ENCODE measurements at places on chromosomes 3 and 15.

DNA sequence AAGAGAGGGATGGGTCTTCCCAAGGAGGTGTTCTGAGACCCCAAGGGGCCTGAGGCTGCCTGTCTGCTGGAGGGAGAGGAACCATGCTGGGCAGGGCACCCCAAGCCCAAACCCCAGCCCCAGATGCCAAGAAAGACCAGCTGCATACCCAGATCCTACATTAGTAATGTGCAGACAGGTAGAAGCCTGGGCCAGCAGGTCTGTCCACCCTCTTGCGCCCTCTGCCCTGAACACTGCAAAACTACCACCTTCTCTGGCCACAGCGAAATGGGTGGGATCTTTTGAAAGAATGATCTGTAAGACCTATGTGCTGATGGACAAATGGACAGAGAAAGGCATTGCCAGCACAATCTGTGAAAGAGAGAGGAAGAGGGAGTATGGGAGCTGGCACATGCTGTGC, 283.2 kb downstream of the EPHB1 start:
- no peak for DNase-seq

- DNase-seq, result no peak
Observed at GRCh38 chr3:72318504-72319193, 529.6 kb downstream of the SHQ1 start.

DNA sequence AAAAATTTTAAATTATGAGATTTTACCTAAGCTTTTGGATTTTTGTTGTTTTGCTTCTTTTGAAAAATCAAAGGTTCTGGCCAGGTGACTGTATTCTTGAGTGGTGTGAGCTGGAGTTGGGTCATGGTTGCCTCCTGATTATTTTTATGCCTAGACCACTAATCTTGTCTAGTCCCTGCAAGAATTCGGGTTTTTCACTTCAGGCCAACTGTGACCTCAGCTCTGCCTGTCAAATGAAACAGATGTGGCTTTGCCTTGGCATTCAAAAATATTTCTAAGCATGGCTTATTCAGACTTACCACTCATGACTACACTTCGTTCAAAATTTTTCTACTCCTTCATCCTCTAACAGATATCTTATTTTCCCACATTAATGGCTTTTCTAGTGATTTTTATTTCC, 25.4 kb upstream of the CDV3 start:
- no peak for DNase-seq

DNA sequence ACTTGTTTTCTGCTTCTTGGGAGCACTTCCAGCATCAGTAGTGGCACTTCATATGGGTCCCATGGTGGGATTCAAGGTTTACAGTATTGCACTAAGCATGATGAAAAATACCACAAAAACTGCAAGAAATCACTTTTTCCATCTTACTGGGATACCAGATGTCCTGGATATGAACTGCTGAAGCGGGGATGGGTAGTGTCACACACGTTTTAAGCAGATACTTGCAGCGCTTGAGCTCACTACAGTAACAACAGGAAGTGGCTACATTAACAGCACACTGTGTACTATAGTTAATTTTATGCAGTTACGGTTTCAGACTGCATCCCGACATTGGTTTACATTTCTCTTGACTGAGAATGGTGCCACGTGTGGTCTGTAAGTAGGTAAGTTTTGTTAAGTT, 3.5 kb upstream of the ISG20 start:
- no peak for DNase-seq

DNA sequence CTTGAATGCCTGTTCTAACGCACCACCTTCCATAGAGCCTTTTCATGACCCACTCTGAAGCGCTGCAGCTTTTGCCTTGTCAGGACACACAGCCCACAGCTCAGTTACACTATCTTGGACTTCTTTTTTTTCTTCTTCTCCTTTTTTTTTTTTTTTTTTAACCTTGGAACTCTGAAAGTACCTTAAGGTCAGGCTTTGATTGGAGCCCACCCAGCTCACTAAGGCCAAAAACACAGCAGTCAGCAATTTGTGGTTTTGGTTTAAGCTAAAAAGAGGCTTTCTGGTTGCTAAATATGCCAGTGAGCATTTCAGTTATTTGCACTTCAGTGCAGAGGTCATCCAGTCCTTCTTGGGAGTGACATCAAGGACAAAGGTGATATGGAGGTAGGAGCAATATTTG, 1.7 kb downstream of the SLC25A20 start:
- no peak for DNase-seq

DNA sequence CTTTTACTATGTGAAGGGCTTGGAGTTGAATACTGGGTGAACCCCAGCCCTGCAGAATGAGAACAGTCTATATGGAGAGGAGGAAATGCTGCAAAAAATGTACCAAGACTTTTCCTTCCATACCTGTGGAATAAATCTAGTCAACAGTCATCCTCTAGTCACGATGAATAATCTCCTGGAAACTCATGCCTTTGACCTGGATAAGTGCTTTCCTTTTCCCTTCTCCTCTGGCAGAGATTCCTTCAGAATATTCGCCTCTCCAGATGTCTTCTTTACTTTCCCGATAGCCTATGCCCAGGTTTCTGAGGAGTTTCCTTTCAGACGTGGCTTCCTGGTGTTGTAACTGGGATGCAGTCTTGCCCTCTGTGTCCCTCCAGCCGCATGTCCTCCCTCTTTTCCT, 28.1 kb downstream of the CCNL1 start:
- DNase-seq, result no peak

DNA sequence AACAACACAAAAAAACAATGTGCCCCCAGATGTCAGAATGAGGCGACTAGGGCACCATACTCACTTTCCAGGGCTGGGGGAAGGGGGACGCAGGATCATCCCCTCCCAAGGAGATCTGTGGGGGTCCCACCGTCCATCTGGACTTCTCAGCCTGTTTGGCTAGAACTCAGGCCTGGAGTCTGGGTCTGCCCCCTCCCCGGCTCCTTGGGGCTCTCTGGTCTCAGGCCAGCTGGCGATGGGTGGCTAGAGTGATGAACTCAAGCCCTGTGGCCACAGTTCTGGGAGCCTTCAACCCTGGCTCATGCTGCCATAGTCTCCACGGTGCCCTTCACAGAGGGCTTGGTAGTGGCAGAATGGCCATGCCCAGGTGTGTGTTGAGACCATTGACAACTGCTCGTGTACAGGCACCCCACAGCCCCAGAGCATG, 13.6 kb downstream of the ZBTB47 start:
- no peak for DNase-seq

DNA sequence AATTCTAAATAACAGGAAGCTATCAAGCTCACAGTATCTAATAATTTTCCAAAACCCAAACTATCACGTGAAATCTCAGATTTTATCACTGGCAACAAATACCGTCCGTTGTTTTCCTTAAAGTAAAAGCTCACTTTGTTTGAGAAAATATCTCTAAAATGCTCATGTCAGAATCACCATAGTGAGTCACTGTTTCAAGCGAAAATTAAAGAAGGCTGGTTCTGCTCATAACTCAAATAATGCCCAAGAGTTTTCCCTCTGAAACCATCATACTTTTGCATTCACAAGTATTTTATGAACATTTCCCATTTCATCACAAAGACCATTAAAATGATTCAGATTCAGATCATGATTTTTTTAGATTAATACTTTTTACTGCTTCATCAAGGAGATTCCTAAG, 50.6 kb downstream of the TBL1XR1 start:
- DNase-seq, result no peak

DNA sequence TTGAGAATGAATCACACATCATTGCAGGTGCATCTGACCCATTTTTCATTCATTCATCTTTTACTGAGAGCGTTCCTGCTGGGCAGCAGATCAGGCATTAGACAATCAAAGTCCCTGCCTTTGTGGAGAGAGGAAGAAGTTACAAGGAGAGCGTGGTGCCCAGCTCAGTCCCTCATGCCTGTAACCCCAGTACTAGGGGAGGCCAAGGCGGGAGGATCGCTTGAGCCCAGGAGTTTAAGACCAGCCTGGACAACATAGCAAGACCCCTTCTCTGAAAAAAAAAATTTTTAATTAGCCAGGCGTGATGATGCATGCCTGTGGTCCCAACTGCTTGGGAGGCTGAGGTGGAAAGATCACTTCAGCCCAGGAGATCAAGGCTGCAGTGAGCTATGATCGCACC, 35.0 kb upstream of the MEX3B start:
- DNase-seq, result no peak

- no peak for DNase-seq
Observed at GRCh38 chr15:77591968-77592613, 40.6 kb downstream of the LINGO1 start.

- DNase-seq, result no peak
Observed at GRCh38 chr3:130905551-130905950, 11.7 kb downstream of the ATP2C1 start.

DNA sequence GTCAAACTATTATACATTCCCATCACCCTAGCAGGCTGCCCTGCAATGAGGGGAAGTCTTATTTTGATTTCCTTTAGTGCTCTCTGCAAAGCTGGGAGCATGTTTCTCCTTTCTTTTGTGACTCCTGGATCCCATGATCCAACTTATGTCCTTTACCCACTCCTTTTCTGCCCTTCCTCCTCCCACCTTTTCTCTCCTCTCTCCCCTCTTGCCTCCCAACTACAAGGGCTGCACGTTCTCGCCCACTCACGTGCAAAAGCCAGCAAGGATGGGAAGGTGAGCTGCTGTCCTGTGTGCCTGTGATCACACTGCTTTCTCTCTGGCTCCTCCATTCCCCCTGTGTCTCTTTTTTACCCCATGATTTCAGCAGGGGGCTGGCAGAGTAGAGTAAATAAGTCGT, 6.1 kb downstream of the VIPR1 start:
- no peak for DNase-seq

DNA sequence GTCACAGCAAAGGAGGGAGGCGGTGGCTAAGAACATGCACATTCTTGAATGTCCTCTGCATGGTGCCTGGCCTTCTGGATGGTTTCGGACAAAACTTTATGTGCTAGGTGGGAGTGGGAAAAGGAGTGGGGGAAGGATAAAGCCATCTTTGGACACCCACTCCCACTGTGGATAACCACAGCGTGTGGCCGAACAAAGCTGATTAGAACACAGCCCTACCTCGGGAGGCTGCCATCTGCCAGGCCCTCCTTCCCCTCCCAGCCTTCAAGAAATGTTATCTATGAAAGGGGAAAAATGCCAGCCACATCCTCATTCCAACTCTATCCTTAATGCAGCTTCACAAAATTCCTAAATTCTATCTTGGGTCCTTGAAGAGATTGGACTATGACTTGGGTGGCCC, 18.8 kb downstream of the AMOTL2 start:
- no peak for DNase-seq

- DNase-seq, result no peak
Observed at GRCh38 chr3:100759950-100760349, 50.7 kb downstream of the TFG start.

- DNase-seq, result no peak
Observed at GRCh38 chr3:362681-363338, 166.2 kb downstream of the CHL1 start.

GRCh38 chr3:35946121-35946853, 307.0 kb downstream of the ARPP21 start:
- no peak for DNase-seq

- DNase-seq, result no peak
Observed at GRCh38 chr3:31065765-31066164, 171.3 kb upstream of the GADL1 start.

GRCh38 chr3:100155128-100155527, 40.8 kb upstream of the FILIP1L start:
- no peak for DNase-seq

DNA sequence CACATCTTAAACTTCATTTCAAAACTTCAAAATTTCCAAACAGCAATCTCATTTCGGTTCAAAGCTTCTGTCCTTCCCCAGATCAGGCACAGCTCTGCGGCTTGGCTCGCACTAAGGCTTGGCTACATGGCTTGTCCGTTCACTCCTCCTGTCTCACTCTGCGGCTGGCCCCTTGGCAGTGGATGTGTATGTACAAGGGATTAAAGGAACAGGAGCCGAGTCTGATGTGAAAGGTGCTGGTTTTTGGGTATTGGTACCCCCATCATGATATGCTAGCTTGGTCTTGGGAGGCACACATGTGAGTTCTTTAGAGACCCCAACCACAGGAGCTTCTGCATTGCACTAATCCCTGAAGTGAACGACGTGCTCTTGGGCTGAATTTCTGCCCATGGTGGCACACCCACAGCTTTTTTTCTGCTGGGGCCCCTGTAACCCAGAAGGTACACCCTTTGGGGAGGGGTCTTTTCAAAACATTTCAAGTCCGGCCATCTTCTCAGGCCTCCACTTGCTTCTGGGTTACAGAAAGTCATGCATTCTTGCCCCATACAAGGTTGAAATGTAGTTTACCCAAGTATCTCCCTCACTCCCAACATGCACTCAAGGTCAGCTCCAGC, 12.6 kb downstream of the TM6SF1 start:
- no peak for DNase-seq

- DNase-seq, result no peak
Observed at GRCh38 chr3:194472290-194472920, 14.4 kb downstream of the ATP13A3 start.

GRCh38 chr3:47425383-47425778, 44.6 kb downstream of the PTPN23 start:
- DNase-seq, result no peak

DNA sequence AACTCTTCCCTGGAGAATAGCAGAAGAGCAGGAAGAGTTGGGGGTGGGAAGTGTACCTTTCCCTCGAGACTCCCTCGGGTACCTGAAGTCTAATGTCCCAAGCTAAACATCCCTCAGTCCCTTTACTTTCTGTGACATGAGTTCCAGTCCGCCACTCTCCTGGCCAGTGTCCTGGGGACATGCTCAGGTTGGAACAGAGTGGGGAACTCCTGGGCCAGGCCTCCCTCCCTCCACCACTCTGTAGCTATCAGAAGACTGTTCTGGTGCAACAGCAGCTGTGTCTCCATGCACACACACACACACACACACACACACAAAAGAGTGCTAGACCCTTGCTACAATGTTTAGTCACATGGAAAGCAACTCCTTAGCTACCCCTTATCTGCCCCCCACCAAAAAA, 155.0 kb upstream of the HES1 start:
- no peak for DNase-seq

GRCh38 chr3:177162742-177163141, 34.5 kb downstream of the TBL1XR1 start:
- no peak for DNase-seq

DNA sequence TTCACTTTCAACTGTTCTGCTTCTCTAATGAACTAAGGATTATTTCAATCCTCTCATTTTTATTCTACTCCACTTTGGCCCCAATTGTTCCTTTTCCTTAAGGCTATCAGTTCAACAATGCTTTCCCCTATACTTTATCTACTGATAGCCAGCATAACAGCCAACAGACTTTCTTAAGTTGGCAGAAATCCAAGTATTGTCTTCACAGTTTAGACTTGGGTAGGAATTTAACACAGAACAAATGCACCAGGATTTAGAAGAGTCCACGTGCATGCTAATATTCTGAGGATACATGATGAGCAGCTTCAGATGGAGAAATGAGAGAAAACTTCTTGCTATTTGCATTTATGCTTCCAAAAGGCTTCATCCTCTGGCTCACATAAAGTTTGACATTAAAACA, 54.8 kb downstream of the FBN1 start:
- no peak for DNase-seq

DNA sequence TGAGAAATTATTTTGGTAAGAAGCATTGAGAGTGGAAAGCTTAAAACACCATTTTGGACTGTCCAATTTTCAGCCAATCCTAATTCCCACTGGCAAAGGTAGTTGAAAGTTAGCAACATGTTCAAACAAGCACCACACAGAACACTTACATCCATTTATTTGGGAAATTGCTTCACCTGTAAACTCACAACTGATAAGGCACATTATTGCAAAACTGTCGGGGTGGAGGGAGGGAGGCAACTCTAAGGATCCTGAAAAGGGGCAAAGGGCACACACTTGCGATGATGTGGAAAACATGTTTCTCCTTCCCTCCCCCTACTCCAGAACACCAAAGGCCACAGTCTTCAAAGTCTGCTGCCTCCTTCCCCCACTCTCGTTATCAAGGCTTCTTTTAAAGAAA, 9.4 kb downstream of the TMEM41A start:
- no peak for DNase-seq

- DNase-seq, result no peak
Observed at GRCh38 chr3:53729618-53730017, 116.6 kb downstream of the CHDH start.

Data from left renal pelvis (tissue), 4 donors.